Activated CD4-positive, alpha-beta memory T cell treated with anti-CD3 and anti-CD28 coated beads for 36 hours (primary cell): ENCODE measurements at places on chromosomes 4 and X. TPM values are rescaled to one million over a fixed set of nuclear protein-coding genes. Genes with fewer than 3 reads are reported as not detected.

Gene PROM1
- total RNA-seq, result not detected

Gene DCAF4L1
- total RNA-seq, result 0.17 TPM

Gene NSG1
- total RNA-seq, result 11.4 TPM

Gene PNMA6F
- not detected for total RNA-seq

Gene PCYT1B
- 0.24 TPM for total RNA-seq

DNA sequence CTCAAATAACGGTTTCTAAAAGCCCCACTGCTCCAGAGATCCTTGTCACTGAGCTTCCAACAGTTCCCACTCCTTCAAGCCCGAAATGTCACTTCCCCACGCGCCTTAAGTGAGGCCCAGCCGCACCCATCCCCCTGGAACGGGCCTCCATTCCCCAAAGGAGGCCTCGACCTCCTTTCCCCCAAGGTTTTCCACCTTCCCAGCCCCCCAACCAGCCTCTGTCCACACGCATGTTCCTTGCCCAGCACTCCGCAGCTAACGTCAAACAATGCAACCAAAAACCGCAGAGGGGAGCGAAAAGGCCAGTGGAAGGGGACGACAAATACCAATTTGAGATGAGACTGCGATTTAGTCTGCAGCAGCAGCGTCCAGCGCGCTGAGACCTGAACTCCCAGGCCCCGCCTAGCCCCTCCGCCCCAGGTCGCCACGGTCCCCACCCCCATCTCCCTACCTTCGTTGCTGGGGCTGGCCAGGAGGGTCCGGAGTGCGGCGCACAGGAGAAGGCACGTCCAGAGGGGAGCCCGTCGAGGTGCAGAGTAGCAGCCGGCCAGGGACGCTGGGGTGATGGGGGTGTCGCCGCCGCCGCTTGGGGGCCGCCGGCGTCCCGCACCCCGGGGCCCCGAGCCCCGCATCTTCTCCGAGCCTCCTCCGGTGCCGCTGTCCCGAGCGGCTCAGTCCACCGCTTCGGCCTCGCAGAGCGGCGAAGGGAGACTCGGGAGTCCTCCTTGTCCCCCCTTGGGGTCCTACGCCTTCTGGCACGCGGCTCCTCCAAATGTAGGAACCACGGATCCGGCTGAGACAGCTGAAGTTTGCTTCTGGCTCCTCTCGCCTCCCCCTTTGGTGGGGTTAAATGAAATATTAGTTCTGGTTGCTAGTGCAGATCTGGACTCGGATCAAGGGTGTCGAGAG is 924 bp downstream of the EPHA5 start:
- peaks cover 2% of the 10 kb centered on the region for H3K36me3 ChIP-seq
- no peak overlapping the region for H3K27ac ChIP-seq
- H3K27me3 ChIP-seq, result peaks cover 28% of the 10 kb centered on the region
- no peak for DNase-seq

GRCh38 chrX:103607364-103608305 is at the start of gene TCEAL3:
Gene TCEAL3, plus strand, starts transcription at chrX:103607963. Its CDS starts 1,102 bp downstream, at chrX:103609065.
- peaks cover 5% of the 10 kb centered on the region for H3K27me3 ChIP-seq
- H3K4me3 ChIP-seq, result peak within 1 kb of the TSS; percentile 71
- no peaks in the 10 kb centered on the region for H3K36me3 ChIP-seq
- peak within 1 kb of the TSS; percentile 42 for H3K27ac ChIP-seq

DNA sequence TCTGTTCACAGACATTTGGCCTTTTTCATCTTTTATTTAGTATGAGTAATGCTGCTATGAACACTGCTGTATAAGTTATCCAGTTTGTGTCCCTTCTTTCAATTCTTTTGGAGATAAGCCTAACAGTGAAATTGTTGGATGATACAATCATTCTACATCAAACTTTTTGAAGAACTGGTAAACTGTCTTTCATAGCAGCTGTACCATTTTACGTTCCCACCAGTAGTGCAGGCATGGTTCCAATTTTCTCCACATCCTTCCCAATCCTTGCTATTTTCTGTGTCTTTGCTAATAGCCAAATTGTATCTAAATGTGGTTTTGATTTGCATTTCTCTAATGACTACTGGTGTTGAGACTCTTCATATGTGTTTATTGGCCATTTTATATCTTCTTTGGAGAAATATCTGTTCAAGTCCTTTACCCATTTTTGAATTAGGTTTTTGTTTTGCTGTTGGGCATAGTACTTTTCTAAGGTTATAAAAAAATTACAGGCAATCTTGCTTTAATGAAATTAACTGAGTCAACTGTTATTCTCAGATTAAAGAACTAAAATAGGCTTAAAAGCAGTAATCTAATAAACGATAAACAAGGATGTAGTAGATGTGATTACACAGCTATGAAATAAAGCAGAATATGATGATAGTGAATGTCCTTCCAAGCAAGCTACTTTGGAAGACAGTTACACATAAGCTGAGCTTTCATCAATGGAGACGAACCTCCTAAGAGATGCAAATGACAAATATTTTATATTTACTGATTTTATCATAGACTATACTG is 57.2 kb downstream of the FBXW7 start:
- H3K27ac ChIP-seq, result no peak overlapping the region
- no peak overlapping the region for H3K4me3 ChIP-seq
- H3K36me3 ChIP-seq, result peaks cover 21% of the 10 kb centered on the region
- no peaks in the 10 kb centered on the region for H3K27me3 ChIP-seq
- no peak for DNase-seq
- peaks cover 33% of the 10 kb centered on the region for H3K4me1 ChIP-seq

DNA sequence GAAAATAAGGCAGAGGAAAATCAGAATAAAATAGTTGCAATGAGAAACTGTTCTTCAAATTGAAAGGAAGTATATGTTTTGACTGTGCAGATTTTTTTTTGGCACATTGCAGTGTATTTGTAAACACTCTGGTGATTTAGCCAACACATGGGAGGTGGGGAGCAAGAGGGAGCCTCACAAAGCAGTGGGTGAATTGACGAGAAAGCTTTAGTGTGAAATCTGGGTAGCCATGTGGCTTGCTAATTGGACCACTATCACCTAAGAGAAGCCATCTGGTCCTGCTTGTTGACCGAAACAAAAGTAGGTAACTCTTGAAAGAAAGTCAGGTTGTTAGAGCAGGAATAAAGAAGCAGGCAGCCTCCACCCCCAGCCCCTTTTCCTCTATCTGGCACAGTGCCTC is 10.4 kb downstream of the CLCN5 start:
- no peak overlapping the region for H3K4me3 ChIP-seq
- no peak for DNase-seq
- H3K27ac ChIP-seq, result no peak overlapping the region

DNA sequence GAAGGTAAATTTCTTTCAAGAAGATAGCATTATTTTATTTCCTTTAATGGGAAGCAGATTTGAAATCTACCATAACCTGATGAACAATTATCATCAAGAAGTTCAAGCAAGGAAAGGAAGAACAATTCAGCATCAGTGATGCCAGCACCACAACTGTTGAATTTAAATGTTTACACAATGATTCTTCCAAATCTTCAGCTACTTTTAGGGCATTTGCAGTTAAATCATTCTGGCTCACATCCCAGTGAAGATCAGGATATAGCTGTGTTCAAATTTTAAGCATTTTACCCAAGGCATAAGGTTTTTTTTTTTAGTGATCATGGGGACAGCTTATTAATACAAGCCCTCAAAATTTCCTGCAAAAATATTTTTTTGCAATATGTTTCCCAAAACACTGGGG is 112.9 kb downstream of the SHISA3 start:
- H3K36me3 ChIP-seq, result peaks cover 16% of the 10 kb centered on the region
- no peaks in the 10 kb centered on the region for H3K4me1 ChIP-seq
- DNase-seq, result no peak
- no peak overlapping the region for H3K4me3 ChIP-seq

GRCh38 chr4:176288020-176288419 is 19.0 kb upstream of the ASB5 start:
- no peaks in the 10 kb centered on the region for H3K4me1 ChIP-seq
- H3K4me3 ChIP-seq, result no peak overlapping the region
- H3K27ac ChIP-seq, result no peak overlapping the region

DNA sequence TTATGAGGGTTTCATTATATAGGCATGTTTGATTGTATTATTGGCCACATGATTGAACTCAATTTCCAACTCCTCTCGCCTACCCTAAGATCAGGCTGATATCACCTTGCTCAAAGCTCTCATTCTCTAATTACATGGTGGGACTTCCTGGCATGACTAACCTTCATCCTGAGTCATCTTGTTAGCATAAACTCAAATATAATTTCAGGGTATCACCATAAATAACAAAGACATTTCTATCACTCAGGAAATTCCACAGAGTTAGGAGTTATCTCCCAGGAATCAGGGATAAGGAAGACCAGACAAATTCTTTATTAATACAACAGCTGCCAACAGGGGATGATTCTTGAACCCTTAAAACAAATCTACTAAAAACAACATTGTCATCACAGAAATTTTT is 90.7 kb downstream of the NDST3 start:
- no peaks in the 10 kb centered on the region for H3K27me3 ChIP-seq
- H3K4me1 ChIP-seq, result no peaks in the 10 kb centered on the region
- H3K4me3 ChIP-seq, result no peak overlapping the region
- DNase-seq, result no peak
- no peaks in the 10 kb centered on the region for H3K36me3 ChIP-seq

DNA sequence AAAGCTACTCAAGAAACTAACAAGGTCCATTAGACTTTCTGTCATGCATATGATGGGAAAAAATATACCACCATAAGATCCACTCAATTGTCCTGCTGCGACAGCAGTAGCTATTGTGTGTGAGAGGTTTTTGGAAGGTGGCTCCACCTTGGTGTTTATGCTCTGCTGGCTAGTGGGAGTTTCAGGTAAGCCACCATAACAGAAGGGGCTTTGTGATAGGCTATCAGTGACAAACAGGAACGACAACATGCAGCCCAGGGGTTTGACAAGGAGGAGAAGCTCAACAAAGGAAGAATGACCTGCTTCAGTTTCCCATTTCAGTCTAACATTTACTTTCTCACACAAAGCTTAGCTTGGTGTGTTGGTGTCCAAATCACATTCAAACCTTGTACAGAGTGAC is 182.6 kb downstream of the ATOH1 start:
- H3K36me3 ChIP-seq, result no peaks in the 10 kb centered on the region
- H3K27ac ChIP-seq, result no peak overlapping the region
- no peak overlapping the region for H3K4me3 ChIP-seq
- no peaks in the 10 kb centered on the region for H3K27me3 ChIP-seq
- no peak for DNase-seq

DNA sequence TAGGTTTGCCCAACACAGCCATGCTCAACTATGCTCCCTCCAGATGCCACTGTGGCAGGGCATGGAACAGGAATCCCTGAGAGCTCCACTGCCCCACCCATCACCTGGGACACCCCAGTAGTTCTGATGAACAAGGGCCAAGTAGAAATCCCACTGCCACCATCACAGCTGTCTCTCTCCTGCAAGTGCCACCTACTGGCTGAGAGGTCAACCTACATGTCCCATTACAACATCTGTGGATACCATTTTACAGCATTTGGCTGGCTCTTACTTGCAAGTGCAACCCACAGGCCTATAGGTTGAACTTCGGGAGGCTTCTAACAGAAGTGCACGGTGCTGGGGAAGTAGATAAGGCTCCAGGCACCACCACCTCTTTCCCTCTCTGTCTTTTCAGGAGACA is 142.5 kb downstream of the CXXC4 start:
- H3K4me3 ChIP-seq, result no peak overlapping the region
- no peak for DNase-seq
- no peak overlapping the region for H3K27ac ChIP-seq
- no peaks in the 10 kb centered on the region for H3K4me1 ChIP-seq

GRCh38 chr4:34187056-34187455 is 2057.3 kb downstream of the ARAP2 start:
- H3K27ac ChIP-seq, result no peak overlapping the region
- H3K36me3 ChIP-seq, result no peaks in the 10 kb centered on the region
- no peaks in the 10 kb centered on the region for H3K27me3 ChIP-seq
- H3K4me3 ChIP-seq, result no peak overlapping the region
- no peaks in the 10 kb centered on the region for H3K4me1 ChIP-seq

DNA sequence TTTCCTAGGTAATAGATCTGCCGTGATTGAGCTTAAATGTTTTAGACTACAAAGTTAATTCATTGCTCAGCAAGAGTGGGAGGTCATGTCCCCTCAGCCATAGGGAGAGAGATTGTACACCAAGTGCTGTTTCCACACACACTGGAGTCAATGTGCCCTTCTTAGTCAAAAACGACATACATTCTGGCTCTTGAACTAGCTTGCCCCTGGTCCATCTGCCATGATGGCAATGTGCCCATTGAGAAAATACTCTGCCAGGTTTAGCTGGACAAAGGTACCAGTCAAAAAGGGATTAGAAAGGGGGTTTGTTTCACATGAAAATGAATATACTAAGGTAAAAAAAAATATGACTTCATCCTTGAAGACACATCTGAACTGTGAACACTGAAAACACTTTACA is 377.1 kb upstream of the ADGRL3 start:
- H3K36me3 ChIP-seq, result no peaks in the 10 kb centered on the region
- H3K27me3 ChIP-seq, result no peaks in the 10 kb centered on the region
- no peaks in the 10 kb centered on the region for H3K4me1 ChIP-seq
- DNase-seq, result no peak

DNA sequence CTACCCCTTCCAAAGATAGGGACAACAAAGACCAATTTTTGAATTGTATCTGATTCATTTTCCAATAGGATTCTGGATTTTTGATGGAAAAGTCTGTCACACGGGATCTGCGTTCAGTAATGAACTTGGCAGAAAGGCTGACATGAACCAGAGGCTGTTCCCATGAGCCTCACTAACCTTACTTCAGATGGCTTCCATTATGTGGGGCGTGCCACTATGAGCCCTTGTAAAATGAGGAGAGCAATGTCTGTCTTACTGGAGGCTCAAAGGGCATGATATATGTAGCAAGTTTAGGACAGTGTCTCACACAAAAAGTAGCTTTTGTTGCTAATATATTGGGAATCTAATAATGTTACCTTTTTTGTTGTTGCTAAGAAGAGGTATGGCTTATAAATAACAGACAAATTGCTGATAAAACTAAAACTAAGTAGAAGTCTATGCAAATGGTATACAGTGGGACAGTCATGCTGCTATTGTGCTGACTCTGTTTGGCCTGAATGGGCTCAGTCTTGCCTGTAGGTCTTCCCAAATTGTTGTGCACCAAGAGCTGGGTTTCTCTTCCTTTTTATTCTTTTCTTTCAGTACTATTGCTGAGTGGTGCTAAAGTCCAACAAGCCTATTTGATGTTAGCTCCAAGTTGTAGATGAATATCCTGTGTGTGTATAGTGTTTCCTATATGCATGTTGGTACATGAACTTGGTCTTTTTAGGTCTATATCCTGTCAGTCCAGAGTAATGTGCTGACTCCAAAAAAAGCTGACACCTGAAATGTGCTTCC is 132.1 kb downstream of the SPRY1 start:
- no peaks in the 10 kb centered on the region for H3K36me3 ChIP-seq
- no peak overlapping the region for H3K27ac ChIP-seq
- H3K27me3 ChIP-seq, result peaks cover 2% of the 10 kb centered on the region

DNA sequence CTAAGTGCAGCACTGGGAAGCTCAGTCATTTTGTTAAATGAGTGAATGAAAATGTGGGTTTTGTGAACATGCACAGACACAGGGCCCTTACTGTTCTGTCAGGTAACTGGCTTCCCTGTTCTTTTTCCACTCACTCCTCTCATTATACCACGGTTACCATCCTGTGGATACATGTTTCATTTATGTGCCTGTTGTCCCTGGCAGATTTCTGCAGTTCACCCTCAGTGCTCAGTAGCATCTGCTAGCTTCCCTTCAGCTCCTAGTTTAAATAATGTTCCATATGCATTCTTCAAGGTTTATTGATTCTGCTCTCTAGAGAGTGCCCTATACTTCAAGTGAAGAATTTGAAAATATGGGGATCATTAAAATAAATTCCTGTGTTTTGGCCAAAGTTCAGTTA is 1634.3 kb upstream of the ADGRL3 start:
- H3K4me1 ChIP-seq, result no peaks in the 10 kb centered on the region
- H3K4me3 ChIP-seq, result no peak overlapping the region
- H3K27ac ChIP-seq, result no peak overlapping the region

- H3K4me3 ChIP-seq, result no peak overlapping the region
- H3K4me1 ChIP-seq, result no peaks in the 10 kb centered on the region
- no peaks in the 10 kb centered on the region for H3K36me3 ChIP-seq
- H3K27ac ChIP-seq, result no peak overlapping the region
- no peaks in the 10 kb centered on the region for H3K27me3 ChIP-seq
- no peak for DNase-seq
Measured at GRCh38 chr4:172776203-172776861, 392.3 kb upstream of the GALNT7 start.
